ENCODE measurements at places on chromosomes 3 and 15.

- DNase-seq: no peak
Measured at GRCh38 chr15:28943146-28943545, 57.4 kb downstream of the APBA2 start.

DNA sequence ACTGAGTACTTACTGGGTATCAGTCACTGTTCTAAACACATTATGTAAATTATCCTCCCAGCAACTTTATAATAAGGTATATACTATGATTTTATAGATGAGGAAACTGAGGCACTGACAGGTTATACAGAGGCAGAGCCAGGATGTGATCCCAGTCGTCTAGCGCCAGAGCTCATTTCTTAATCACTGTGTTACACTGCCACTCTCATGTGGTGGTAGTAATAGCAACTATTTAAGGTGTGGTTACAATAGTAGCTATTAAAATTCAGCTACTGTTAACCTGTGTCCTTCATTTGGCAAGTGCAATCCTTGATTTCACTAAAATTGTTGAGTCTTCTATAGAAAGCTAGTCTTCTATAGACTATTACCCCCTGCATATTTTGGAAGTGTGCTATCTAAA, 43.1 kb upstream of the TRPC1 start:
- no peak for DNase-seq

GRCh38 chr15:76376029-76376428, 39.5 kb downstream of the ISL2 start:
- DNase-seq: no peak

- DNase-seq: no peak
Measured at GRCh38 chr15:79989682-79990081, 18.7 kb upstream of the BCL2A1 start.

DNA sequence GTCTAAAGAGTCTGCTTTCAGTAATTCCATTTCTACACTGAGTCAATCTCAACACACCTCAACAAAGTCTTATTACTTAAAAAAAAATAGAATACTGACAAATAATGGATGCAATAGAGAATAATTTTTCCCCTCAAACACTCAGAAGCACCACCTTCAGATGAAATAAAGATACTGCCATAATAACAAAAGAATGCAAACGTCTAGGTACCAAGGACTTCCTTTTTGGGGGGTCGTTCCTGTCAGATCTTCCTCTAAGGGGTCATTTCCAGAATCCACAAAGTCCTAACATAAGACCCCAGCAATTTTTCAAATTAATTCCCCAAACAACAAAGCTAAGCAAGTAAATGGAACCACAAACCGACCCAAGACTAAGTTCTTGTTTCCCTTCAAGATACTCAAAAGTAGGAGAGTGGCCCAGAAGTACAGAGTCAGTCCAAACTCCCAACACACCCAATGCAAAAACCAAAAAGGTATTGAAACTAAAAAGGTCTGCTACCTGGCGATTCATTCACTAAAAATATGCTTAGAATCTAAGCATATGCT, 1.3 kb downstream of the RYK start:
- DNase-seq: no peak

DNA sequence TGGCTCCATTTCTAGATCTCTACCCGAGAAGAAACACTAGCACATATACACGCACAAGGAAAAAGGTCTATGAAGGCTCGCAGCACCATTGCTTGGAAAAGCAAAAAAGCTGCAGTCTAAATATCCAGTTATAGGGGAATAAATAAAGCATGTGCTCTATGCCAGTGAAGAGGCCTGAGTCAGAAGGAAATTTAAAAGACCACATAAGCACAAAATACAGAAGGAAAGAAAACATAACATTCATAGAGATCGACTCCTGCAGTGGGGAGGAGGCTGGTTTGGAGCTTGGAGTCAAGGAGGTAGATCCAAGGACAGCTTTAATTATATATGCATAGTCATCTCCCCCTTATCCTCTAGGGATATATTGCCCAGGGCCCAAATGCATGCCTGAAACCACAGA, 114.4 kb downstream of the PDZRN3 start:
- no peak for DNase-seq

DNA sequence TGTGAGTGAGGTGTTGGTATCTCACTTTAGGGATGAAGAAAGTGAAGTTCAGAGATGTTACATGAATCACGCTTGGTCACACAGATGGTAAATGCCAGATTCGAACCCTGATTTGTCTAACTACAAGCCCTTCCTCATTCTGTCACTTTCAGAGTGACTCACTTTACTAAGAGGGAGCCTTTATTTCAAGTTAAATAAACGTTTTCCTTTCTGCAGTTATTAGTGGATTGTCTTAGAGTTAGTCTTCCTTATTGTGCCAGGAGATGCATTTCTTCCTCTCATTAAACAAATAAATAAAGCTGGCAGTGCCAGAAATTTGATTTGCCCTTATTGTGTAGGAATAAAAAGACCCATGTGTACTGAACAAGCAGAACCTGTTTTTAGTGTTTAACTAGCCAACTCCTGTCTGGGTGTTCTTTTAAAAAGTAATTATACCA, 162.5 kb downstream of the AKAP13 start:
- DNase-seq: no peak

DNA sequence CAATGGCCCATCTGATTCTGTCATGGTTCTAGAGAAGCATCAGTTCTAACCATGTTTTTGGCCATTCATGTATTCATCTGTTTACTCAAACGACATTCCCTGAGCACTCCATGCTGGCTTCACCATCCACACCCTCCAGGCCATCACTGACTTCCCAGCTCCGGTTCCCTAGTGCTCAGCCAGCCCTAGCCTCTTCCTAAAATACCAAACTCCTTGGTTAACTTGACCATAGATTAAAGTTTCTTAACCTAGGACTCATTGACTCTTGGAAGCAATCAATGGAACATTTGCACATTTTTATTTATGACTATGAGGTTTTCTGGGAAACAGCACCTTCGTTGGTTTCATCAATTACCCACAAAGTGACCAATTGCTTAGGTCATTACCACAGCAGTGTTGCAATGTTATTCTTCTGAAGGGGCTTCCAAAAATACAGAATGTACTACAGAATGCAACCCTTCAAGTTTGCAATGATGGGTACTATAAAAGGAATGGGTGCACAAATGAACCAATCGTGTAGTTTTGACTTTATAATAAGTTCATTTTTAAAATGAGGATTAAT, 27.2 kb upstream of the SLC25A36 start:
- no peak for DNase-seq

GRCh38 chr3:16719426-16719825, 114.2 kb upstream of the DAZL start:
- DNase-seq: no peak

GRCh38 chr15:33021806-33022389, 172.6 kb downstream of the FMN1 start:
- no peak for DNase-seq

- no peak for DNase-seq
Measured at GRCh38 chr3:53665608-53666425, 171.4 kb downstream of the CACNA1D start.

- no peak for DNase-seq
Measured at GRCh38 chr15:97652700-97653167, 307.8 kb upstream of the ARRDC4 start.

- no peak for DNase-seq
Measured at GRCh38 chr3:140523600-140523999, 154.3 kb upstream of the TRIM42 start.

GRCh38 chr3:194313560-194314387, 37.4 kb downstream of the CPN2 start:
- DNase-seq: no peak

DNA sequence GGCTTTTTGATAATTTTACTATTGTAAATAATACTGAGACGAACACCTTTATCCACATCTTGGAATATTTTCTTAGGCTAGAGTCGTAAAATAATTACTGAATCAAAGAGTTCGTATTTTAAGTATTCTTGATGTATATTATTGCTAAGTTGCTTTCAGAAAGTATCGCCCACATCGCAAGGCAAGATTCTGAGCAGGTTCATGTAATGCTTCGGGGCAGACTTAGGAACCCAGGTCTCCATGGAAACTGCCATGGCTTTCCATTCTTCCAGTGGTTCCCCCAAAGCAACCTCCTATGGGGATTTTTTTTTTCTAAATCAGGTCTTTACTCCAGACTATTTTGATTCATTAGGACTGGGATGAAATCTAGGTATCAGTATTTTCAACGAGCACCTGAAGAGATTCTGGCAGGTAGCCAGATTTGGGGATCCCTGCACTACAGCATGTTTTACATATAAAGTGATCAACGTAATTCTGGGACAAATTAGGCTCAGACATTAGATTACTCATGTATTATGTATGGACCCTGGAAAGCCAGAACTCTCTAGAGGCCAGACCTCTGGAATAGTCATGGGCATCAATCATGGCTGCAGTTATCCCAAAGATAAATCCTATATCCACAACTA, 86.5 kb downstream of the B3GNT5 start:
- no peak for DNase-seq

DNA sequence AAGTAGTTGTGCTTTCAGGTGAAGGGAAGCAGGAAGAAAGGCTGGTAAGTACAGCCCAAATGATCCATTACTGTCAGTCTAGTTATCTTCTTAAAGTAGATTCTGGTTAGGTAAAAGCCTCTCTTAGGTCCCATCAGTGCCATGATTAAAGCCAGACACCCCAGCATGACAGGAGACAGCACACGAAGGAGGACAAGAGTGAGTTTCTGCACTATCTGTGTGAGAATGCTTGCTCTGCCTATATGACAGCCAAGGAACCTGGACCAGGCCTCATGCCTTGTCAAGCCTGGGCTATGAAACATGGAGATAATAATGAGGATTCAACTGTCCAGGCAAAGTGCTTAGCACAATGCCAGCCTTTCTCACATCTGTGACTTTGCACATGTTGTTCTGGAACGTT, 13.5 kb upstream of the FILIP1L start:
- DNase-seq: no peak

DNA sequence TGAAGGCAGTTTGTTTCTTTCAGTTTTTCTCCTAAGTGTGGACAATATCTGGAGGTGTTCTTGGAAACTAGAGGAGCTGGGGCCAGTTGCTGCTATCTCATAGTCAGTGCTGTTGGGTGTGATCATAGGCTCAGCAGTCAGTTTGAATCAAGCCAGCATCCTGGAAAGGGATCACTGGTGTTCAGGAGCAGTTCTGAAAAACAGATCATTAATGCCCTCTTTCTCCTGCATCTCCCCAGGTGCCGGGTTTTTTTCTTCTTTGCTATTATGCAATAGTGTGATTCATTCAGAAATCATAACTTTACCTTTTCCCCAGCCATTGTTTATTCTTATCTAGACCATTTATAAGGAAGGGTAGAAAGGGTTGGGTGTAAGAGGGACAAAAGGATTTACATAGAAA, 24.0 kb downstream of the LNP1 start:
- DNase-seq: no peak

DNA sequence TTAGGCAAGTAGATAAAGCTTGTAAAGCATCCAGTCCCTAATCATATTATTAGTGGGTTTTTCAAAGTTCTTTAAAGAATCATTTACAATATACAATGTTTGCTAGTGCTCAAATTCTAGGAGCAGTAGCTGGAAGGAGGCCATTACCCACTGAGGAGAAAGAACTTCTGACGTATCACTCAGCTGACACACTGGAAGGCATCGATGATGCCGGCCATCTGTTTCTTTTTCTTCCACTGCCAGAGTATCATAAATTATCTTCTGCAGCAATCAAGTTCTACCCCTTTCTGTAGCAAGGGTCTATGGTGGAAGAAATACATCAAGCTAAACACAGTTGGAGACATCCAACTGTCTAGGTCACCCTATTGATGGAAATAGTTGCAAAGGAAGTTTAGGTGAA, 243.2 kb upstream of the LRRN1 start:
- no peak for DNase-seq

GRCh38 chr15:67608638-67608959, 66.1 kb downstream of the MAP2K5 start:
- DNase-seq: no peak

DNA sequence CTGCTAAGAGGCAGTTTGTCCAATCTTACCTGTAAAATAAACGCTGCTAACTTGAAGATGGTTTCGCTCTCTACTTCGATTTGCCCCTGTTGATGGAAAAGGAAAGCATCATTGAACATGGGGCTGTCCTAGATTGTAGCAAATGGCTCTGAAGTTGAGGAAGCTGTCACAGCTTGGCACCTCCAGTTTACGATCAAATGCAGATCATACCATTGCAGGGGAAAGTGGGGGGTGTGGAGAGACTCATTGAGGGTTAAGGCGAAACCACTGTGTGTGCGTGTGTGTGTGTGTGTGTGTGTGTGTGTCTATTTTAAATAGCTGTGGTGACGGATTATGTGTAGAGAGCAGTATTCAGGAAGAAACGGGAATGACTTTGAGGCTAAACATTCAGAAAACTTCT, 127.6 kb upstream of the LMOD3 start:
- DNase-seq: peak; percentile 12

- no peak for DNase-seq
Measured at GRCh38 chr3:65955792-65956477, 82.8 kb downstream of the MAGI1 start.

GRCh38 chr3:188807006-188807405, 364.8 kb upstream of the TPRG1 start:
- DNase-seq: no peak

GRCh38 chr3:123883111-123883510, 1.0 kb downstream of the MYLK start:
- no peak for DNase-seq

DNA sequence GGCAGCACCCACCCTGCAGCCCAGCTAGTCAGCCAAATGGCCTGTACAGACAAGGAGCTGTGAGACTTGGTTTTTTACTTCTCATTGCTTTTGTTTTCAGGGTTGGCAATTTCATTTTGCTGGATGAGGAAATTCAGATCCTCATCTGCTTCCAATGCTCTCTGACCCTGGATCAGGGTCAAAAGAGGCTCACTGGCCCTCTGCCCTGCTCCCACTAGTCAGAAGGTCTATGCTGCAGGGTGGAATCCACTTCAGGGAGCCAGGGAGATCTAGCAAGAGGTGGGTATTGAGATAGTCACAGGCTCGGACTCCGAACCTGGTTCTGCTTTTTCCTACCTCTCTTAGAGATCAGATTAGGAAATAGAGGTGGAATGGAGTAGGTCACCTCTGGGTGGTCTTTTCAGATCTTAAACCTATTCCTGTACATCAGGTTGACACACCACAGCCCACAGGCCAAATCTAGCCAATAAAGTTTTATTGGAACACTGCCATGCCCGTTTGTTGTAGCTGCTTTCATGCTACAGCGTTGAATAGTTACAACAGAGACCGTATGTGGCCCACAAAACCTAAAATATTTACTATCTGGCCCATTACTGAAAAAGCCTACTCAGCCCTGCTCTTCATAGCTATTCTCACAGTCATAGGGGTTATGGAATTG, 26.4 kb upstream of the GLCE start:
- no peak for DNase-seq

GRCh38 chr15:77749236-77749997, 116.7 kb upstream of the LINGO1 start:
- DNase-seq: no peak

GRCh38 chr3:69900331-69900730, 99.2 kb upstream of the SAMMSON start:
- DNase-seq: no peak

DNA sequence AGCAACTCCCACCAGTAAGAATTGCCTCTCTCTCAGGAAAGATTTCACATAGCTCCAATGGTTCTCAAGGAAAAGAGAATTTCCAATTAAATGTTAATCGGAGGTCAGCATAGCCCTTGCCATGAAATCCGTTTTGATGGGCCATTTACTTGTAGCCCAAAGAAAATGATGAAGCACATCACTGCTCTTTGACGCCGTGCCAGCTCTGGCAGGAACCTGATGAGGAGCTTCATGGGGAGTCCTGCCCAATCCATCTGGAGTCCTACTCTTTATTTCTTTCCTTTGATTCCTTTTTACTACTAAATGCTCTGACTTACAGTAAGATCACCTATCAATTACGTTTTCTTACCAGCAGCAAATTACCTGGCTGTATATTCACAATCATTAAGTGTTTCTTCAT, 84.7 kb downstream of the FGF12 start:
- no peak for DNase-seq

GRCh38 chr3:119219069-119219468, 21.6 kb downstream of the B4GALT4 start:
- no peak for DNase-seq

All from activated T-cell treated with anti-CD3 and anti-CD28 coated beads for 1 hour (primary cell).